ENCODE measurements at places on chromosomes 11 and 22.

- DNase-seq, result no peak
Observed at GRCh38 chr11:105960252-105961245, 61.5 kb downstream of the MSANTD4 start.

DNA sequence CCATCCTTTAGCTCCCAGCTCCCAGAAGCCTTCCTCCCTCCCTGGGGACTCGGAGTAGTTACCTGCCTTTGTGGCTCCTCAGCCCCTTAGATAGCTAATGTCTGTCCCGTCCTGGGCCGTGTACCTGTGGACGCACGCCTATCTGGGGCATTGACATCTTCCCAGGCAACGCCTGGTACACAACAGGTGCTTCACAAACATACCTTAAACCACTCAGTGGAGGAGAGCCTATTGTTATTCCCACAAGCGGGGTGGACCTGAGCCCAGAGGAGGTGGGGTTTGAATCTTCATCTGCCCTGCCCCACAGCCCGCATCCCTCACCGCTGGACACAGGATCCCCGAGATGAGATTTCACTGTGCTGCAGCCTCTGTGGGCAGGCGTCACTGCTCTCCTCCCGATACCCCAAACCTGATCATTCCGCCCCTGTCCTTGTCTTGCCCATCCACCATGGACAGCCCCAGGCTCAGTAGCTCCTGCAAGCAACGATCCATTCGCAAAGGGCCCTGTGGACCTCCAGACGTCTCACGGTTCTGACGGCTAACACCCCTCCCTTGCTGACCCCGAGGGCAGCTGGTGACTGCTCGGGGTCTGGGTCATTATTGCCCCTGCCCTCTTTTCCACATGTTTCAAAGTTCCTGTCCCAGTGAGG, 73.8 kb upstream of the SHISAL1 start:
- no peak for DNase-seq

GRCh38 chr11:2311353-2312133, 9.7 kb downstream of the TSPAN32 start:
- no peak for DNase-seq

DNA sequence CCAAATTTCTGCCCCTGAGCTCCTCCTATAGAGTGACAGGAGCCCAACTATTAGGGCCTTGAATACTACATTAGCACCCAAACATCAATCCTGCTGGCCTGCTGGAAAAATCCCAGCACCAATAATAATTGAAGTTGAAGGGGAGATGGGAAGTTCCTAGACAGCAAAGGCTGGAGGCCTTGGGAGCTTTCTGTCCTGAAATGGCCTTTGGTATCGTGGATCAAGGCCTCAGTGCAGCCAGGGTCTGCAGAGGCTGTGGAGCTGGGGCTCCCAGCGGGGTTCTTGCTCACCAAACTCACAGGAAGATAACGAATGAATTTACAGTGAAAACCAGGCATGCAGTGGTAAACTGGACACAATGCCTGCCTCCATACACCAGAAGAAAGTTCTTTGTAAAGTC, 9.2 kb upstream of the MICALL1 start:
- no peak for DNase-seq

- DNase-seq, result no peak
Observed at GRCh38 chr11:113998574-113998973, 23.7 kb downstream of the HTR3A start.

- DNase-seq, result no peak
Observed at GRCh38 chr11:124211321-124211720, 28.2 kb downstream of the OR10D3 start.

GRCh38 chr22:39130152-39130704, 22.3 kb downstream of the CBX7 start:
- no peak for DNase-seq

Data from activated T-cell treated with anti-CD3 and anti-CD28 coated beads, Interleukin-2, amount 50 U/mL, for 72 hours (primary cell).